ENCODE measurements at places on chromosomes 2 and 18.
A peak's percentile ranks its signal among the peaks of the same experiment; 100 is the strongest.

GRCh38 chr18:66124394-66124793, 373.6 kb downstream of the CDH7 start:
- DNase-seq: no peak

DNA sequence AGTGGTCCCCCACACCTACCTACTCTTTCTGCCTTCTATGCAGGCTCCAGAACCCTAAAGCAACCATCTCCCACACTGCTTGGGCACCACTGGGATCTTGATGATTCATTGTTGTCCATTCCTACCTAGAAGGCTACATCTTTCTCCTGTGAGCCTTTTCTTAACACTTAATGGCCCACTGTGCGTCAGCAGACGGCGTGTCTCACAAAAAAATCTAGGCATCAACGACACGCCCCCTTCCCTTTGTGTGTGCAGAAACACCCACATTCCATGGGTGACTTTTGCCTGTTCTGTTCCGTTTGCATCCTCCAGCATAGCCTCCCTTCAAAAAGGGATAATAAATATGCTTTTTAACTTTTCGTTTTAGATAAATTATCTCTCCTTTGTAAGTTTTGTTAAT, 99.7 kb upstream of the CYRIA start:
- DNase-seq: peak; percentile 44

DNA sequence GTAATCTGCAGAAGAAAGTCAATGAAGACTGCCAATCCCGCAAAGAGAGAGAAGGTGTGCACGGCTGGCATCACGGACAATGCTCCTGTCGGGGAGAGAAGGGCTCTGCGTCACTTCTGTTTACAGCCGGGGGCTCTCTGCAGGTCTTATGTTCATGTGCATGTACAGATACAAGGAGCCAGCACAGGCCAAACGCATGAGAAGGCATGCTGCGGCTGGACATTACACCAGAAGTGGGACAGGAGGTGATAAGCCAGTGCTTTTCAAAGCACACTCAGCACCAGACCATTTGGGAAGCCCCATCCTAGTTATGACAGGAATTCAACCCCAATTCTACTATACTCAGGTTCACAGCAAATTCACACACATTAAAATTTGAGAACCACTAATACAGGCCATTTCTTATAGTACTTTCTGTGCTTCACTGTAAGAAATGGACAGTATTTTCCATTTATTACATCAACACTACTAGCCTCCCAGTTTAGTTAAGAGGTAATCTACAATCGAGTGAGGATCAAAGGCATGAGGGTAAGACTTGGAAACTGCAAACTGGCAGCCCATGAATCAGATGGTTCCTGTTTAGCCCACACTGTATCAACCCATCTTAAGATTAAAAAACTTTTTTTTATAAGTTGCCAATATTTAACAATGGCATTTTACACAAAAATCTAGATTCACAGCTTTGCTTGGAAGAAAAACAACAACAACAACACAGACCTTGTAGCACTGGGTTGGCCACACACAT, 38.2 kb downstream of the RMC1 start:
- no peak for DNase-seq

DNA sequence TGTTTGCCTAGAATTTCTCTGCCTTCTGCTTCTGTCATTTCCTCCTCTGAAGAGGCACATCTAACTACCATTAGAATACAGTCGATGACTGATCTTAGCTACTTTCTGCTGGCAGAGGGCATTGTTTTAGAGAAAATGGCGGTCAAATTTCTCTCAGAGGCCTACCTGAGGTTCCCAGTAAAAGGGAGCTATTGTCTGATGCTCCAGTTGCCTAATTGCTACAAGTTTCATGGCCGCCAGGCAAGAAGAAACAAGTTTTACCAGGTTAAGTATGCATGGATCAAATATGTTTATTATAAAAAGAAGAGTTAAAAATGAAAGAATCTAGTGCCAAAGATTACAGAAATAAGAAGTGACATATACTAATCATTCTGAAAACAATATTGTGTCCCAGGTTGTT, 416.6 kb downstream of the DSC3 start:
- no peak for DNase-seq

GRCh38 chr2:147847746-147848391, 3.0 kb downstream of the ACVR2A start:
- no peak for DNase-seq

- DNase-seq: no peak
Measured at GRCh38 chr18:6376433-6377229, 38.1 kb downstream of the L3MBTL4 start.

DNA sequence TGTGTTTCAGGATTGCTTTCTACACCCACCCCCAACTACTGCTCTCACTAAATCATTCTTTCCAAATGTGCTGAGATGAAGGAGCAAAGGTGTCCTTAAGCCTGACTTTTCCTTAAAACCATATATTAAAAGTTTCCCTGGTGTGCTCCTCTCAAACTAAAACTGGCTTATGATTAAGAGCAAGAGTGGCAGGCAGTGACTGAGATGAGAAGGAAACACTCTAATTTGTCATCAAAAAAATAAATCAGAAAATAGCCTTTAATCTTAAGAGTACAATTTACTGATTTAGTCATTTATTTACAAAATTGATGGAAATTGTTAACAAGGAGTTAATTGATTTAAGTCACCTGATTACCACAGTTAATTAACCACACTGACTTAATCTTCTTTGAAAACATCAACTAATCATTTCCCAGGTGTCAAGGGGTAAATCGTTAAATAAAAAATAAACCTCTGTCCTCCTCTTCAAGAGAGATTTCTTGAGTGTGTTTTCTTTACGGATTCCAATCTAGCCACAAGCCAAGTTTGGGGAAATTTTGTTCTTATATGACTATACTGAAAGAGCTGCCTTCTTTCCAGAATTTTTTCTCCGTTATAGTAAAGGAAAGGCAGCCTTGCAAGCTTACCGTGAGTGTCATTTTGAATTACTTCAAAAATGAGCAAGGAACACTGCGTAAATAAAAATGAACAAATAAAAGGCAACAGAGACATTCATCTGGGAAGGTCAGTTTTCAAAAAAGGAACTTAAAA, 17.4 kb downstream of the LRP2 start:
- DNase-seq: no peak

DNA sequence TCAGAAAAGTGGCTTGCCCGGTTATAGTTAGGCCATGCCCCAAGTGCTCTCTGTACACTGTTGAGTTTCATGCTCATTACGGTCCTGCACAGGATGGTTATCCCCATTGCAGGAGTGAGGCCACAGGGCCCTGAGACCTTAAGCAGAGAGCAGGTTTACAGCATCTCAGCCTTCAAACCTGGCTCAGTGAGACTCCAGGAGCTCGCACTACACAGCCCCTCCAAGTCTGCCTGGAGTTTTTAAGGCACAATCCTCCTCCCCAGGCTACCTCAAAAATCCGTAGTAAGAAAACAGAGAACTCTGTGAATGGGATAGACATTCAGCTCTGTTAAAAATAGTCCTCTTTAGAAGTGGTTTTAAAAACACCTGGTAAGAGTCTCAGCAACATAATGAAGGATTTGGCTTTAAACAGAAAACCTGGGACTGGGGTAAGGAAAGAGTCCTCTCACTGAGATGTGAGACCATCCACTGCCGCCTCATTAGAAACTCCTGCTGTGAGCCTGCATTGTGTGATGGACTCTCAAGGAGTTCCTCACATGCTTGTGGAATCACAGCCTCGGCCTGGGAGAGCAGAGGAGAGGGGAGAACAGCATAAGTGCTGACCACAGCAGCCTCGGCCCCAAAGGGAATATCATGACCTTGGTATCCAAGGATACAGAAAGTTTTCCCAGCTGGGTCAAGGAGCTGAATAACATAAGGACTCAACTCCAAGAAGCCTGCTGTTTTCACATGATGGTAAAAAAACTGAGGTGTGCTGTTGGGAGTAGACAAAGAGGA, 214.8 kb downstream of the ATAD2B start:
- DNase-seq: no peak

- no peak for DNase-seq
Measured at GRCh38 chr2:3867469-3867868, 164.1 kb downstream of the DCDC2C start.

GRCh38 chr2:66202586-66202985, 232.3 kb upstream of the MEIS1 start:
- no peak for DNase-seq

- peak; percentile 83 for DNase-seq
Measured at GRCh38 chr2:113894156-113894743, 4.4 kb downstream of the ACTR3 start.

DNA sequence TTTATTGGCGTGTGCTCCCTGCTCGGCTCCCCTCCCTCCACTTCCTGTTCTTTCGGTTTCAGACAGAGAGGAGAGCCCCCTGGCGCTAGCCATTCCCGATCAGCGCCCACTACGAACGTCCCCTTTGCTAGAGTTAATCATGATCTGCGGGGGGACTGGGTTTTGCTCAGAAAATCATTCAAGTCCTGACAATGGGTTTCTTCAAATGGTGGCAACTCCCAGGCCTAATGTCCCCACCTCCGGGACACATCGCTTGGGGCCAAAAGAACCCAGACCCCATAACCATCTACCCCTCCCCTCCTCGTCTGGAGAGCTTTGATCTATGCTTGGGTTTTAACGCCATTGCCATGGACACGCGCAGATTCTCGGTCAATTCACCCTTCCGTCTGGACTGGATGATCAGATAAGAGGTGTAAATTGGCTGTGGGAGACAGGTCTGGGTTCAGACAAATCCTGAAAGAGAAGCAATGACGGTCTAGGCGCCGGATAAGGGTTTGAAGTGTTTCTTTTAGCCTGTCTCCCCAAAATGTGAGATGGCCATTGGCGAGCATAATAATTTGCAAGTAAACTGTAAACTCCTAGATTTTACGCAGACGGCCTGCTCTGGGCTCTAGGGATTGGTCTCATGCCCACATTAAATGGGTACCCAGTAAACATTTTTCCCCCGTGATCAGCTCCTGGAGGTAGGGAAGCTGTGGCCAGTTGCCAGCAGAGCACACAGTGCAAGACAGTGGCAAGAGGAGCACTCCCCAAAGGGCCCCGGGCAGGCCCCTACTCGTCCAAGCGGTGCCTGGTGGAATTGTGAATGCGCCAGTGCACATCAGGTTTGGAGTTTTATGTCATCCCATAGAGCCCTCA, 4.7 kb downstream of the NRP2 start:
- DNase-seq: no peak

GRCh38 chr2:196315388-196316049, 144.1 kb upstream of the STK17B start:
- peak; percentile 34 for DNase-seq

DNA sequence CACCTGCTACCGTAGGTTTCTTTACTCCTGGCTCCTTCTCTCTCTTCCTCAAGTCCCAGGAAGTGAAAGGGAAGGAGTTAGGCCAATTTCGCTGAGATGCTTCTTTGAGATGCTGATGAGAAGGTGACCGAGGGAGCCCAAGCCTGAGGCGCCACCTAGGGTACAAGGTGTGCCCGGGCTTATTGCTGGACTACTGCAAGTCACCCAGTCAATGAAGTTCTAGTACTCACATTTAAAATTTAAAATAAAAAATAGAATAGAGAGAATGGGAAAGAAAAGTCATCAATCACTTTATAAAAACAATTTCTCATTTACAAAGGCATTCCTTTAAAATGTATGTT, 45.3 kb downstream of the ACAA2 start:
- DNase-seq: peak; percentile 65

GRCh38 chr2:72937356-72937669, 20.0 kb downstream of the EMX1 start:
- DNase-seq: no peak

DNA sequence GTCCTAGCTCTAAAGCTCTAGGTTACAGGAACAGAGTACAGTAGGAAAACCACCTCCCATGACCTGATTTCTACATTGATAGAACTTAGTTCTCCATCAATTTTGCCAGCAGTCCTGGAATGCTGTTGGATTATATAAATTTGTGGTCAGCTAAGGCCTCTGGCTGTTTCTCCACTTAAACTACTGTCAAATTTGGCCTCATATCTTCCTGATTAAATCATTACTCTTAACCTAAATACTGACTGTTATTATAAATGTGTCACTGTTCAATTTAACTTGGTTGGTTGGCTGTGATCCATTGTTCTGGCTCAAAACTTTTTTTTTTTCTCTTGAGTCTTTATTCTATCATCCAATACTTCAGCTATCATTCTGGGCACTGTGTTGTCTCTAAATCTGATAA, 71.2 kb downstream of the TGFA start:
- no peak for DNase-seq

- no peak for DNase-seq
Measured at GRCh38 chr18:21109936-21110712, 1.5 kb downstream of the ROCK1 start.

- DNase-seq: no peak
Measured at GRCh38 chr18:51802569-51803428, 537.2 kb upstream of the DCC start.

GRCh38 chr2:119181391-119181790, 22.8 kb upstream of the C1QL2 start:
- no peak for DNase-seq

DNA sequence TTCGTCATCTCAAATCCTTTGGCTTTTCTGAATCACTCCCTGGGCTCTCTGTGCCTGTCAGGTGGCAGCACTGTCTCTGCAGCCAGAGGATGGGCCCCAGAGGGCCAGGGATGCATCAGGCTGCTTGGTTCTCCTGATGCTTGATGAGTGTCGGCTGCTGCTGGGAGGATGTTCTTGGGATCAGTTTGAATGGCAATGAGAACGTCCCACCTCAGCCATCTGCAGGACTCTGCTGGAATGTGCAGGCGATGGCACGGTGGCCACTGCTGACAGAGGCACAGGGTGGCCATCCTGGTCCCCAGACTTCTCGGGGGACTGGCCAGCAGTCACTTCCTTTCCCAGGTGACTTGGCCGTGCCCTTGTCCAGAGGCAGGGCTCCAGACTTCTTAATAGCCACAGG, 146.0 kb downstream of the FAM210A start:
- DNase-seq: no peak

- DNase-seq: no peak
Measured at GRCh38 chr2:55010915-55011314, 39.3 kb downstream of the RTN4 start.

DNA sequence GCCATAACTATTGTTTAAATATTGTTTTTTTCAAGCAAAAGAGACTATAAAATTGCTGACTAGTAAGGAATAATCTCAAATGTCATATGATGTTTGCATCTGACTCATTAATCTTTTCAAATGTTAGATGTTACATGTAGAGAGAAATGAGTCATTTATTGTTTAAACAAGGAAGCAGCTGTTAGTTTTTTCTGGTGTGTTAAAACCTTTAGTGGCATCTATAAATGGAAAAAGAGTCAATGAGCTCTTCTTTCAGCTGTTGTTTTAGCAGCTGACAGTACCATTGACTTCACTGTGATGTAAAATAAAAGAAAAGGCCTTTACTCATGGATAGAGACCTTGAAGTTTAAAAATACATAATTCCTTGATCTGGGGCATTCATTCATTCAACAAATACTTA, 1.8 kb upstream of the KLHL41 start:
- DNase-seq: peak; percentile 71

DNA sequence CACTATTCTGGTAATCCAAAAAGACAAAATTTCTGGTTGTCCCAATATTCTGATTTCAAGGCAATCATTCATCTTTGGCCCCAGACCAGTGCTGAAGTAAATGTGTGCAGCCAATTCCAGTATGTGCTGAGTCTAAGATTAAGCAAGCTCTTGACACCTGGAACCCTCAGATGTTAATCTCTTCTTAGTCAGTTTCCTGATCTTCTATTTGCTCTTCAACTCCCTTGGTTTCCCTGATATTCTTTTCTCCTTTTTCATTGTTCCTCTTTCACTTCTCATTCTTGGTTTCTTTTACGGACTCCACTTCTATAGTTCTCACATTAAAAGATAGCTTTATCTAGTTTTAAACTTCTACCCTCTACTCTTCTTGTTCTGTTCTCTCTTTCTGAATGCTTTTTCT, 445.7 kb upstream of the FANCL start:
- DNase-seq: no peak

- DNase-seq: no peak
Measured at GRCh38 chr2:96647681-96648080, 5.1 kb downstream of the FER1L5 start.

- DNase-seq: peak; percentile 73
Measured at GRCh38 chr2:39593439-39594393, 72.0 kb upstream of the TMEM178A start.
